Skin of body (tissue), 3 donors: ENCODE measurements at places on chromosomes 1 and 21. TPM values are rescaled to one million over a fixed set of nuclear protein-coding genes. Genes with fewer than 3 reads are reported as not detected.

Gene PADI6
- not detected for total RNA-seq

Gene TNN
- 2.9 TPM for total RNA-seq

- DNase-seq = no peak
Measured at GRCh38 chr1:212964102-212964501, 13.8 kb downstream of the VASH2 start.

GRCh38 chr1:97647776-97648175, 273.1 kb downstream of the DPYD start:
- DNase-seq = no peak
